ENCODE measurements at places on chromosomes 3 and 15.

DNA sequence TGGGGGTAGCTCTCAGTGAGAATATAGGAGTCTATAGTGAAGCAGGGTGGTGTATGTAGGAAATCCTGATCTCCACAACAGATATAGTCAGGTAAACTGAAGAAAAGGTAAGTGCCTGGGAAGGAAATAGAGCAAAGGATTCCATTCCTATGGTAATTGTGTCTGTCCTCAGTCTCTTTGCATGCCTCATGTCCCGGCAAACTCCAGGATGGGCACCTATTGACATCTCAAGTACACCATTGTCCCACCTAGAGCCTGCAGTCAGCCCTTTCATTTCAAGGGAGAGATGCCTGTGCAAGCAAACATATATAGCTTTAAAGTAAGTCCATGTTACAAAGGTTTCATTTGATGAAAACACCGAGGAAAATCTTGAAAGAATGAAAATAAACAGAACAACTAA lies 257.7 kb upstream of the AZI2 start:
- DNase-seq = no peak

GRCh38 chr3:180913581-180914404 lies 1.3 kb downstream of the FXR1 start:
- no peak for DNase-seq

GRCh38 chr15:31098491-31098917 lies 3.0 kb downstream of the TRPM1 start:
- DNase-seq = no peak

- no peak for DNase-seq
These were observed 13.6 kb upstream of the LACTB start for GRCh38 chr15:63107895-63108546.

DNA sequence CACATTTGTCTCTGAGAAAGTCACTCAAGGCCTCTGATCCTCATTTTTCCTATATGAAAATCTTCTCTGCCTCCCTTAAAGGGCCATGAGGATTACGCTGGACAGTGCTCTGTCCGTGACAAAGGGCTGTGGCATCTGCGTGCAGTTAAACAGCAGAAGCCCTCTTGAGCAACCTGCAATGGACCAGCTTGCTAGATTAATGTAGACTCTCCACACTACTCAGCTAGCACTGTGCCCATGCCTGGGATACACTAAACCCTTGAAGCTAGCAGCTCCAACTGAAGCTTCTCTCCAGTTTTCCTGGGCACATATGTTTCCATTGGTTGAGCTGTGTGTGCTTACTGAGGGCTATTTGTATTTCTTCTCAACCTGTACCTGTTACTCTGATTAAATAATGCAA lies 303.8 kb downstream of the RPLP1 start:
- DNase-seq = no peak

DNA sequence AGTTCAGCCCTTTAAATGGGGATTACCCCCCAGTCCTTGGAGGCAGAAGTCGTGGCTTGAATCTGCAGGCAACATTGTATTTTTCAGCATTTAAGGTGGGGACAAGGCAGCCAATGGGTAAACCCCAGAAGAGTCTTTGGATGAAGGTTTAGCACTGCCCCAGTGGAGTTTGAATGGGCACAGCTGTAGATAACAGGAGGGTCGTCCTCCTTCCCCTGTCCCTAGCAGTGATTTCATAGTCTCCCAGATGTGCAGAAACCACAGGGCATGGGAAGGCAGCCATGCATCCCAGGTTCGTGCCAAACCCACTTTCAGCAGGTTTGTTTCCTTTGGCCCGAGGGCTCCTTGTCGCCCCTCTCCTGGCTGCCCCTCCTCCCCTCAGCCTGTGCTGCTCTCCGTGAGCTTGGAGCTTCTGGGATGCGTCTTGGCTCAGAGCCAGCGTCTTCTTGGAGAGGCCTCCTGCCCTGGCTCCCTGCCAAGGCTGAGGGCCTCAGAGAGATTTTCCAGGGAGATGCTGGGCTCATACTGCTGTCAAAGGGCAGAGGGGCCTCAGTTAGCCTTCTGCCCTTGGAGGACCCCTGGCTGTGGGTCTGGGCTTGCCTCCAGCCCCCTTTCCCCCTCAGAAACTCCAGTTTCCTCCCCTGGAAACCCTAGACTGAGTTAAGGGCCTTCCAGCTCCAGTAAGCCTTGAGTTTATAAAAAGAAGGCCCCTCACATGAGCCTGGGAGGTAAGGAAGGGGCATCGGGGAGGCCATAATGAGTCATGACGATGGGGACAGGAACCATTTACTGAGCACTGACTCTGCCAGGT lies 48.9 kb upstream of the POLG start:
- DNase-seq = no peak

DNA sequence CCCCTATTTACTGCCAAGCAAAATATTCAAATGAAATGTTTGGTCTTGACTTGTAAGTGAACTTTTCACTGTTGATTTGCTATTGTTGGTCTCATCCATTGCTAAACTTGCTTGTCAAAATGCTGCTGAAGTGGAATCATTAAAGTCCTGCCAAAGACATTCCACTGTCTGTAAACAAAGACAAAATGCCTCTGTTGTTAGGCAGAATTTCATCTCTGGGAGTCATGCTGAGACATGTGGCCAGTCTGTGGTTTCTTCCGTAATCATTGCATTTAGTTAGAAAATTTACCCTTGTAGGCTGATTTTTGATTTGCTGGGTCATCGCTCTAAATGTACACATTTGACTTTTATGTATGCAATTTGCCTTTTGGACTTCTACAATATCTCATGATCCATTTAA lies 577.7 kb downstream of the MECOM start:
- no peak for DNase-seq

DNA sequence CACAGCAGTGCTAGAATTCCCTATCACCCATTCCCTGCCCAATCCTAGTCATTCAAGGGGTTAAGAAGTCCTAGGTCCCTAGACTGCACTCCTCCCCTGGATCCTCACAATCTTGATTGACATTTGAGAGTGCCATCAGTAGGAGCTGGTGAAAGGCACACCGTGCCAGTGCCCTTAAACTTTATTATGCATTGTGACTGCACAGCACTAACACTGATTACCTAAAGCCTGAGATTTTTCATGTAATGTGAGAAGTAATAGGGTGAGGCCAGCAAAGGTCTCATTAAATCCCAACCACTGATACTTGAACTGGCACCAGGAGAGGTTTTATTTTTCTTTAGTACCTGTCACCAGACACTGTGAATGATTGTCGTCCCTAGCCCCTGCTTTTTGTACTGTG lies 16.3 kb downstream of the GXYLT2 start:
- no peak for DNase-seq

DNA sequence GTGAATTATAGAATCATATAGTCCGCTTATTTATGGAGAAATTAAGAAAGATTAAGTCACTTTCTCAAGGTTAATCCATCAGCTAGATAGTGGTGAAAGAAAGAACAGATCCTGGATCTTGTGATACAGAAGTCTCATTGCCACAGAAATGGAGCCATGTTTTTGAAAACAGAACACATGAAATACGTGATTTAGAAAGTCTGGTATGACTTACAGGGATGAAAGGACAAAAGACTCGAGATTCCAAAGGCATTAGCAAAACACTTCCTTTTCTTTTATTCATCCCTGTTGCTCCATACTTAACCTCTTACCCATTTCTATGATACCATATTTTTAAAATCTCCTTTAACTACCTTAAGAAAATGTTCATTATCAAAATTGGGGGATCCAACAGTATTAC lies 40.0 kb upstream of the TEX9 start:
- no peak for DNase-seq

GRCh38 chr3:187336322-187336721 lies 31.9 kb upstream of the RTP4 start:
- DNase-seq = no peak

- DNase-seq = no peak
These were observed 20.1 kb upstream of the GOLGA6L2 start for GRCh38 chr15:23467110-23467600.

GRCh38 chr15:96882121-96882772 lies 551.7 kb downstream of the NR2F2 start:
- no peak for DNase-seq

- DNase-seq = no peak
These were observed 46.6 kb upstream of the ATP2B2 start for GRCh38 chr3:10551821-10552630.

- peak; percentile 22 for DNase-seq
These were observed 124.4 kb upstream of the FOXB1 start for GRCh38 chr15:59879506-59880265.

DNA sequence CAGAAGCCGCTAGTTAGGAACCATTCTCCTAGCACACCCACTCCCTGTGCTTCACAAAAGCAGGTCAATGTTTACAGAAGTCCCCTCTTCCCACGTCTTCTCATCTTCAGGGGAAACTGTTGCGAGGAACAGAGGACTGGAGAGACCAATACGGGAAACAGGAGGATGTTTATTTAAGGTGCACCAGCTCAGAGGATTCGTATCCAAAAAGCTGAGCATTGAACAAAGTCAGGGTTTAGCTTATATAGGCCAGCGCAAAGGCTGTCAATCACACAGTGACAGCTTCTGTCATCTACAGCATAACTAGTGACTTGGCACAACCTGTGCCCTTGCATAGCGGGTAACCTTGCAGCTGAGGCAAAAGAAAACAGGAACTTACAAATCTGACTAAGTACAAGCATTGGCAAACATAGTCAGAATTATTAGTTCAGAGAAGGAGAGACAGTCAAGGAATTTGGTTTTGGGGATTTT lies 61.3 kb downstream of the ZDHHC19 start:
- no peak for DNase-seq

GRCh38 chr3:17730318-17730967 lies 12.0 kb downstream of the TBC1D5 start:
- no peak for DNase-seq

DNA sequence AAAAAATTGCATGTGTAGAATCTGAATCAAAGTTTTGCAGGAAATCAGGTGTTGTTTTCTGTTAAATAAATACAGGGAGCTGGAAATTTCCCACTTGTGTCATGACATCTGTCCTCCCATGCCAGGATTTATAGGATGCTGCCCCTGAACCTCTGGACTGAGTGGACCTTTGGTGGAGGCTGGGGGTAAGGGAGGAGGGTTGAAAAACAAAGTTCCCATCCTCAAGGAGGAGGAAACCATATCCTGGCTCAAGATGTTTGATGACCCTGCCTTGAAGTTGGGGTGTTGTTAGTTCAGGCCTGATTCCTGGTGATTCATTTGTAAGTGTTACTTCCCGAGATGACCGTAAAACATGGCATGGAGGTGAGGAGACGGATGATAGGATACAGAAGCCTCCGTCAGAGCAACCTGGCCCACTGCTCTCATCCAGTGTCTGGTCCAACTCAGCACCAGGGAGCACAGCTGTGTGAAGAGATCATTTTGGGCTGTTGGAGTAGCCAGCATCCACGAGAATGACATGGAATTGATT lies 223.6 kb downstream of the CACNA2D3 start:
- DNase-seq = no peak

- DNase-seq = no peak
These were observed 56.8 kb downstream of the ZNF445 start for GRCh38 chr3:44420676-44421075.

GRCh38 chr15:58066042-58066867 lies 744 bp upstream of the ALDH1A2 start:
- DNase-seq = peak; percentile 20

DNA sequence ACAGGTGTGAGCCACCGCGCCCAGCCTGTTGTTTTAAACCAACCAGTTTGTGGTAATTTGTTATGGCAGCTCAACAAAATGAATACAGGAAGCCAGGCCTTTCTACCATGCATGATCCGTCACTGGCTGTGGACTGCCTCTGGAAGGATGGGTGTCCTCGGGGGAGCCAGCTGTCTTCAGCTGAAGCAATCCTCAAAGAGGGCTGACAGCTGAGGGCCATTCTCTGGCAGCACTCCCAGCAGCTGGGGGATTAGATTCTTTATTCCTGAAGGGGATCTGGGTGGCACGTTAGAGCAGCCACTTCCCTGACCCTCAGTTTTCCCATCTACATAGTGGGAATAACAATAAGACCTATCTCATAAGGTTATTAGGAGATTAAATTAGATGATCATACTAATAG lies 24.4 kb downstream of the POLR2M start:
- no peak for DNase-seq

All from hippocampal formation (tissue), 2 donors.